CD4-positive, CD25-positive, alpha-beta regulatory T cell (primary cell): ENCODE measurements at places on chromosomes 7 and 10. TPM values are rescaled to one million over a fixed set of nuclear protein-coding genes. Genes with fewer than 3 reads are reported as not detected.

- H3K4me1 ChIP-seq = no peaks in the 10 kb centered on the region
- H3K4me3 ChIP-seq = no peak overlapping the region
- H3K27me3 ChIP-seq = no peaks in the 10 kb centered on the region
Measured at GRCh38 chr7:92698237-92698841, 108.1 kb upstream of the FAM133B start.

DNA sequence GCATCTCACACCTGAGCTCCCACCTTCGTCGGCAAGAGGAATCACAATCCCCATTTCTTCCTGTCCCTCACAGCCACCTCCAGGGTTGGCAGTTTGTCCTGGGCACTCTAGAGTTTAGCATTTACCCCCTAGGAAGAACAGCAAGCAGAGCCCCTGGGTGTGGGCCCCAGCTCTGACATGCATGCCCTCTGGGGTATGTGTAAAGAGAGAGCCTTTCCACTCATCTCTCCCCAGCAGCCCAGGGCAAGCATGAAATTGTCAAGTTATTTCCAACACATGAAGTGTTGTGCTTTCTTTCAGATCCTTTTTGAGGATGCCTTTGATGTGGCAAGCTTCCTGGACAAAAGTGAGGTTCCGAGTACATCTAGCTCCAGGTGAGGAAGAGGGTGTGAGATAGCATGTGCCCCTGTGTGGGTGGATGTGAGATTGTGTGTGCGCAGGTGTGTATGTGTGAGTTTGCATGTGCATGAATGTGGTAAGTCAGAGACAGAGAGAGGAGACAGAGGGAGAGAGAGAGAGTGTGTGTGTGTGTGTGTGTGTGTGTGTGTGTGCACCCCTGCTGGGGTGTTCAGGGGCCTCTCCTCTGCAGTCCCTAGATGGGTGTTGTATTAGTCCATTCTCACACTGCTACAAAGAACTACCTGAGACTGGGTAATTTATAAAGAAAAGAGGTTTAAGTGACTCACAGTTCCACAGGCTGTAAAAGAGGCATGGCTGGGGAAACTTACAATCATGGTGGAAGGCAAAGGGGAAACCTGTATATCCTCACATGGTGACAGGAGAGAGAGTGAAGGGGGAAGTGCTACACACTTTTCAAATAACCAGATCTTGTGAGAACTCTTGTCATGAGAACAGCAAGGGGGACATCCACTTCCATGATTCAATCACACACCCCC is 18.1 kb downstream of the STRA8 start:
- H3K27ac ChIP-seq = no peak overlapping the region
- H3K4me3 ChIP-seq = no peak overlapping the region
- H3K36me3 ChIP-seq = no peaks in the 10 kb centered on the region

The MARVELD1 gene
- not detected for polyA plus RNA-seq

DNA sequence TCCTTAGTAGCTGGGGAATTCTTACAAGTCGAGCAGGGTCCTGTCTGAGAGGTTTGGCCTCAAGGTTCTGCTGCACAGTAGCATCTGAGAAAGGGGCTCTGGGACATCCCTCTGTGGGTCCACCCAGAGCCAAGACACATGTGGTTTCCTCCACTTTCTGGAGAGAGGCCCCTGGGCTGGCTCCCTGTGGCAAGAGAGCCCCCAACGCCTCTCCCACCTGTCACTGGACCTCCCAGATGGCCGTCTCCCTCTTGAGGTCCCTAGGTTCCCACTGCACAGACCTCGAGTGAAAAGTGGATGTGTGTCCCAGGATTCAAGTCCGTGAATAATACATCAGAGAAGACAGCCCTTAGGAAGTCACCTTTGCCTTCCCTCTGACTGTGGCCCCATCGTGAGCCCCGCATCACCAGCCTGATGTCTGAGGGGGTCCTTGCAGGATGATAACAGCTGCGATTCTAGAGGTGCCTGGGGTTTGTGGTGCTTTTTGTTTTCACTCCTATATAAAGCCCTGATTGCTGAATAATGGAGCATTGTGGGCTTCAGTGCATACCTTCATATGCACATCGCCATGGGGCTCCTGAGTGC is 319.0 kb downstream of the GLRX3 start:
- no peak for DNase-seq
- H3K4me1 ChIP-seq = no peaks in the 10 kb centered on the region
- H3K36me3 ChIP-seq = no peaks in the 10 kb centered on the region
- H3K27ac ChIP-seq = no peak overlapping the region
- no peaks in the 10 kb centered on the region for H3K27me3 ChIP-seq

DNA sequence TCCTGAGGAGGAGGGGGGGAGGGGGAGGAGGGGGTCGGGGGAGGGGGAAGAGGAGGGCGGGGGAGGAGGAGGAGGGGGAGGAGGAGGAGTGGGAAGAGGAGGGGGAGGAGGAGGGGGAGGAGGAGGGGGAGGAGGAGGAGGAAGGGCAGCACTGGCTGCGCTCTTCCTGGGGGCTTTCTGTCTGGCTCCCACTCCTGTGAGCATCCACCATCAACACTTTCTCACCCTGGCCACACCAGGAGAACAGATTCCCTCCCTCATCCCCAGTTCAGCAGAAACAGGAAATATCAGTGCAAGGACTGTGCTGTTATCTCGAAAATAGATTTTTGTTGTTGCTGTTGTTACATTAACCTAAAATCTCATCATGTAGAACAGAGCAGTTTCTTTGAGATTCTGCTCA is 530.5 kb downstream of the ACTR3B start:
- no peak overlapping the region for H3K27ac ChIP-seq
- H3K27me3 ChIP-seq = no peaks in the 10 kb centered on the region
- no peaks in the 10 kb centered on the region for H3K4me1 ChIP-seq

The FAM237B gene
- polyA plus RNA-seq = not detected

GRCh38 chr10:7686351-7687171 is 16.6 kb upstream of the ITIH2 start:
- no peak overlapping the region for H3K4me3 ChIP-seq
- H3K4me1 ChIP-seq = no peaks in the 10 kb centered on the region
- H3K36me3 ChIP-seq = no peaks in the 10 kb centered on the region
- DNase-seq = no peak
- H3K27me3 ChIP-seq = peaks cover 7% of the 10 kb centered on the region
- H3K27ac ChIP-seq = no peak overlapping the region

- peaks cover 44% of the 10 kb centered on the region for H3K36me3 ChIP-seq
- no peak for DNase-seq
- peak overlapping the region; percentile 93 for H3K27ac ChIP-seq
- H3K4me3 ChIP-seq = peak overlapping the region; percentile 97
Measured at GRCh38 chr7:155644971-155645509, 579 bp downstream of the RBM33 start.

GRCh38 chr7:45292481-45292880 is 134.9 kb downstream of the RAMP3 start:
- no peak overlapping the region for H3K27ac ChIP-seq
- no peaks in the 10 kb centered on the region for H3K36me3 ChIP-seq
- H3K4me1 ChIP-seq = no peaks in the 10 kb centered on the region
- no peak overlapping the region for H3K4me3 ChIP-seq

GRCh38 chr7:152588350-152588749 is 87.6 kb downstream of the XRCC2 start:
- no peaks in the 10 kb centered on the region for H3K27me3 ChIP-seq
- H3K27ac ChIP-seq = no peak overlapping the region
- H3K4me1 ChIP-seq = no peaks in the 10 kb centered on the region
- no peak overlapping the region for H3K4me3 ChIP-seq
- no peaks in the 10 kb centered on the region for H3K36me3 ChIP-seq
- no peak for DNase-seq

- H3K27me3 ChIP-seq = no peaks in the 10 kb centered on the region
- no peak overlapping the region for H3K4me3 ChIP-seq
- DNase-seq = no peak
- no peaks in the 10 kb centered on the region for H3K4me1 ChIP-seq
- no peaks in the 10 kb centered on the region for H3K36me3 ChIP-seq
Measured at GRCh38 chr10:126651467-126651866, 19.0 kb downstream of the C10orf90 start.

GRCh38 chr10:32149252-32149955 is 93.2 kb upstream of the KIF5B start:
- H3K27me3 ChIP-seq = no peaks in the 10 kb centered on the region
- peaks cover 15% of the 10 kb centered on the region for H3K4me1 ChIP-seq
- DNase-seq = no peak
- H3K4me3 ChIP-seq = no peak overlapping the region

The HOXA2 gene
- polyA plus RNA-seq = 0.11 TPM

DNA sequence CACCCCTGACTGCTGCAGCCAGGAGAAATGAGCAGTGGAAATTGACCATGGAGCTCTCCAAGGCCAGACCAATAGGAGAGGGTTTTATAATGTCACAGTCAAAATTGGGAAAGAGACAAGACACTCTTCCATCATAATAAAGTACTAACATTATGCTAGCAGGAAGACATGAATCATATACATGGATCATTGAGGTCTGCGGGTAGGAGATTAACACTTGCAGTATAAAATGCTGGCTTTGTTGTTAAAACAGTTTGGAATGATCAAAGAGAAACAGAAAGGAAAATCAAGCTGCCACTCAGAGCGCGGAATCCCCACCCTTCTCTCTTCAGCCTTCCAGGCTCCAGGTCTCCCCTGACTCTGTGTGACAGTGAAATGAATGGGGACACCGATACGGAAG is 53.4 kb upstream of the CALN1 start:
- H3K4me1 ChIP-seq = no peaks in the 10 kb centered on the region
- H3K27me3 ChIP-seq = no peaks in the 10 kb centered on the region
- H3K4me3 ChIP-seq = no peak overlapping the region
- H3K27ac ChIP-seq = no peak overlapping the region
- DNase-seq = no peak

GRCh38 chr7:39670052-39670451 is 46.7 kb downstream of the RALA start:
- no peaks in the 10 kb centered on the region for H3K27me3 ChIP-seq
- H3K36me3 ChIP-seq = no peaks in the 10 kb centered on the region
- no peak for DNase-seq

The MINPP1 gene
- polyA plus RNA-seq = 10.7 TPM

DNA sequence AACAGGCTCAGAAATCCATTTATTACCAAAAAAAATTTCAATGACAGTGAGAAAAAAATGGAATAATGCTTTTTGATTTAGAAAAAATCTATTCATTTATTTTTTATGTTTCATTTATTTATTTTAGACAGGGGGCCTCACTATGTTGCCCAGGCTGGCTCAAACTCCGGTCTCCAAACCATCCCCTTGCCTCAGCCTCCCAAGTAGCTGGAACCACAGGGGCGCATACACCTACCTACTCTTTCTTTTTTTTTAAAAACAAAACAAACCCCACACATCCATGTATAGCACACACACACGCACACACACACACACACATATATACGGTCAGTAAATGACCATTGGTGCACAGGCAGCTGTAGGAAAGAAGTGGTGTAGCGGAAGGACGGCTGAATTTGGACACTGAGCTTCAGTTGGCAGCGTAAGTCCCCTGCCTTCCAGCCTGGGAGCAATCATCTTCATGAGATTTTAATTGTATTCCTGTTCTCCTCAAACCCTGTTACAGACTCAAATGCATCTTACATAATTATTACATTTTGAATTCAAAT is 28.8 kb downstream of the ARL4A start:
- H3K4me1 ChIP-seq = peaks cover 8% of the 10 kb centered on the region
- no peaks in the 10 kb centered on the region for H3K36me3 ChIP-seq
- H3K4me3 ChIP-seq = no peak overlapping the region
- H3K27ac ChIP-seq = no peak overlapping the region

DNA sequence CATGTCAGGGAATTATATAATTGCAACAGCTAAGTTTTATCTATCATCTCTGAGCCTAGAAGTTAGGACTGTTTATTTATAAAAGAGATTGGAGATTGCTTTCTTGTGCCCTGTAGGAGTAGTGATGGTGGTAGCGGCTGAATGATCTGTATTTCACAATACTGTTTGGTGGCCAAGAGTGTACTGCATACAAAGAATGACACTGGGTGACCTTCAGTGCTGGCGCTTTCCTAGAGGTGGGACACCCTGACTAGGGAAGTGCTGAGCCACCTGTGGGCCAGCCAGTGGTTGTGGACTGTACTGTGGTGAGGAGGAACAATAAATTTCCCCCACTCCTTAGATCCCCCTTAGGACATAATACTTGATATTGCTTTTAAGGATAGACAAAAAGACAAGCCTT is 53.0 kb downstream of the COPG2 start:
- H3K4me1 ChIP-seq = no peaks in the 10 kb centered on the region
- no peaks in the 10 kb centered on the region for H3K27me3 ChIP-seq
- H3K27ac ChIP-seq = no peak overlapping the region
- H3K4me3 ChIP-seq = no peak overlapping the region
- DNase-seq = no peak
- H3K36me3 ChIP-seq = peaks cover 21% of the 10 kb centered on the region

GRCh38 chr7:41688012-41688625 is 14.8 kb downstream of the INHBA start:
- DNase-seq = no peak
- no peaks in the 10 kb centered on the region for H3K4me1 ChIP-seq
- H3K27ac ChIP-seq = no peak overlapping the region
- no peaks in the 10 kb centered on the region for H3K36me3 ChIP-seq
- no peaks in the 10 kb centered on the region for H3K27me3 ChIP-seq
- no peak overlapping the region for H3K4me3 ChIP-seq

- DNase-seq = no peak
- H3K4me1 ChIP-seq = no peaks in the 10 kb centered on the region
- no peak overlapping the region for H3K4me3 ChIP-seq
- no peaks in the 10 kb centered on the region for H3K27me3 ChIP-seq
- H3K27ac ChIP-seq = no peak overlapping the region
Measured at GRCh38 chr7:158030566-158030965, 557.1 kb downstream of the PTPRN2 start.

- H3K36me3 ChIP-seq = no peaks in the 10 kb centered on the region
- peaks cover 4% of the 10 kb centered on the region for H3K4me1 ChIP-seq
- H3K27ac ChIP-seq = no peak overlapping the region
- DNase-seq = no peak
- no peak overlapping the region for H3K4me3 ChIP-seq
- H3K27me3 ChIP-seq = no peaks in the 10 kb centered on the region
Measured at GRCh38 chr10:21751341-21752310, 217.6 kb downstream of the MLLT10 start.

The GIGYF1 gene
- 0.89 TPM for polyA plus RNA-seq

DNA sequence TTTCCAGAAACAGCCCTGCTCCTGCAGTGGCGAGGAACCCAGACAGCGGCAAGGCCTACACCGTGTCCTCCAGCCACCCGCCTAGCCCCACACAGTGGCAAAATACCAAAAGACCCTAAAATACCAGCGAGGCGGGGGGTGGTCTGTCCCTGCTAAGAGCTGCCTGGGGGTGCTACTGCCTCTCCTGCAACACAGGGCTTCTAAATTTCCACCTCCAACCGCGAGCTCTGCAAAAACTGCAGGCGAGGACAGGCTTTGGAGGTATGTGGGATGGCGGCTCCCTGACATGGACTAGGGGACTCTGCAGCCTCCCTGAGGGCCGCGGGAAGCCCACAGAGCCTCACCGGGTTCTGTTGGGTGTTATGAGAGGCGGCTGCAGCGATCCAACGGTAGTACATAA is 122.3 kb downstream of the WDR37 start:
- H3K36me3 ChIP-seq = no peaks in the 10 kb centered on the region
- no peak overlapping the region for H3K27ac ChIP-seq

- H3K27ac ChIP-seq = no peak overlapping the region
- DNase-seq = no peak
- no peak overlapping the region for H3K4me3 ChIP-seq
Measured at GRCh38 chr7:27615420-27616185, 47.1 kb downstream of the HIBADH start.

- no peaks in the 10 kb centered on the region for H3K36me3 ChIP-seq
- H3K4me3 ChIP-seq = no peak overlapping the region
- DNase-seq = no peak
- no peaks in the 10 kb centered on the region for H3K4me1 ChIP-seq
- peaks cover 2% of the 10 kb centered on the region for H3K27me3 ChIP-seq
- no peak overlapping the region for H3K27ac ChIP-seq
Measured at GRCh38 chr10:61465901-61466632, 12.9 kb upstream of the TMEM26 start.

The MPLKIP gene
- polyA plus RNA-seq = 92.1 TPM

- DNase-seq = peak; percentile 79
- H3K36me3 ChIP-seq = peaks cover 26% of the 10 kb centered on the region
- no peaks in the 10 kb centered on the region for H3K27me3 ChIP-seq
- H3K4me3 ChIP-seq = no peak overlapping the region
- H3K27ac ChIP-seq = no peak overlapping the region
- H3K4me1 ChIP-seq = peaks cover 10% of the 10 kb centered on the region
Measured at GRCh38 chr7:5665094-5666025, 116.1 kb downstream of the RNF216 start.
